ENCODE measurements at places on chromosomes 2 and 18. TPM values are rescaled to one million over a fixed set of nuclear protein-coding genes. Genes with fewer than 3 reads are reported as not detected.

DNA sequence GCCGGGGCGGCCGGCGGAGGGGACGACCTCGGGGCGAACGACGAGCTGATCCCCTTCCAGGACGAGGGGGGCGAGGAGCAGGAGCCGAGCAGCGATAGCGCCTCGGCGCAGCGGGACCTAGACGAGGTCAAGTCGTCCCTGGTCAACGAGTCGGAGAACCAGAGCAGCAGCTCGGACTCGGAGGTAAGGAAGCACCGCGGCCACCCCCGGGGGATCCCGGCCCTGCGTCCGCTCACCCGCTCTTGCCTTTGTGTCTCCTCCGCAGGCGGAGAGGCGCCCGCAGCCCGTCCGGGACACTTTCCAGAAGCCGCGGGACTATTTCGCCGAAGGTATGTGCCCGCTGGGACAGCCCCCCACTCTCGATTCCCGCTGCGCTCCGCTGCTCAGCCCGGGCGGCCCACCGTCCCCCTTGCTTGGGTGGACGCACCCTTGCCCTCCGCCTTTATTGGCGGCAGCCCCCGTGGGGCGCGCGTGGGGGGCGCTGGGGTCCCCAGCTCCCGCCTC, 611 bp downstream of the TCF7L1 start:
- DNase-seq = peak; percentile 42

DNA sequence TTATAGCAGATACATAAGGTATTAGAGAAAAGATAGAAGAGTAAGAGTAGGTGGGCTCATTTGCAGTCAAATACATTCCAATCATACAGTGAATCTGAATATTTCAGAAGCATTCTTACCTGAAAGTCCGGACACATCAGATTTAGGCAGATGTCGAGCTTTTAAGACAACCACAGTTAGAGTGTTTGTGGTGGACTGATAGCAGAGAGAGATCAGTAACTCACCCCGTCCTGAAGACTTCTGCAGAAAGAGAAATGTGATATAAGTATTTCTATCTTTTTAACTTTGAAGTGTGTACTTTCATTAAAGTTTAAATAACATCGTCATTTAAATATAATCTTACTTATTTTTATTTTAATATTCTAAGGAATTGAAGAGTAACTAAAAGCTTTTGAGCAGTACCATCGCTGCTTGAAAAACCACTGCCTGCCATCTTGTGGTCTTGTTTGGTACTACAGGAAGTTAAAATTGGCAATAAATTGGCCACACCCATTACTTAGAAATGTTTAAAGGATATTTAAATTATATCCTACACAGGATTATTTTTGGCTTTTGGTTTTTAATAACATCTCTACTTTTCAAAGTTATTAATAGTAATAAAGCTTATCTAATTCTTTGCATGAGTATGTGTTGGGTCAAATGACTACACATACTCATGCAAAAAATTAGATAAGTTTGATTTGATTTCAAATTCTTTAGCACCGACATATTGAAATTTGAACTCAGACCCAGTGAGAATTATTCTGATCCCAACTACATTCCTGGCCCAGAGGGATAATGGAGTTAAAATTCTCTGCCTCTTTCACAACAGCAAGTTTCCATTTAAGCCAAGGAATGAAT, 5.5 kb downstream of the SYT4 start:
- peak; percentile 76 for DNase-seq

MEIS1 gene
- total RNA-seq = 119 TPM

- no peak for DNase-seq
These were observed 26.1 kb upstream of the INO80D start for GRCh38 chr2:206112108-206112507.

GKN2 gene
- not detected for total RNA-seq

DNA sequence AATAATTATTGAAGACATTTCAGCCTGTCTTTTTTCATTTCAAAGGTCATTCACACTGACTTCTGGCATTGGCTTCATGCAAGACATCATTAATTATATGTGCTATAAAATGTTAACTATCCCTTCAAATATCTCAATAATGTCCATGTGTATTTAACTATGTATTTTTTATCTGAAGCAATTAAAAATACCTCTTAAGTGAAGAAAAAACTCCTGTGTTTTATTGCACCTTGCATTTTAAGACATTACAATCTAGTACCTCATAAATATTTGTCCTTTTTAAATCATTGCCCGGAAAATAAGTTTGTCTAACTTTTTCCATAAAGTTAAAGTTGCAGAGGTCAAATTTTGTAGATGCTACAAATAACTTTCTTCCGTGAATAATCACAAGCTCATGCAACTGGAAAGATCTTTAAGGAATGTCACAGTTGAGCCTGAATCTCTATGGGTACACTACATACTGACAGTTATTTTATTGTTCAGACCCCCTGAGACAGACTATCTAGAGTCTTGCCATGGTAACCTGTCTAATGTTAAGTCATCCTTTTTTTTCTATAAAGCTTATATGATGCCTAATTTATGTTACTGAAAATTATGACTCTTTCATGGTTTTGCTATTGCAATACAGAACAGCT, 38.4 kb upstream of the COBLL1 start:
- DNase-seq = no peak

DNA sequence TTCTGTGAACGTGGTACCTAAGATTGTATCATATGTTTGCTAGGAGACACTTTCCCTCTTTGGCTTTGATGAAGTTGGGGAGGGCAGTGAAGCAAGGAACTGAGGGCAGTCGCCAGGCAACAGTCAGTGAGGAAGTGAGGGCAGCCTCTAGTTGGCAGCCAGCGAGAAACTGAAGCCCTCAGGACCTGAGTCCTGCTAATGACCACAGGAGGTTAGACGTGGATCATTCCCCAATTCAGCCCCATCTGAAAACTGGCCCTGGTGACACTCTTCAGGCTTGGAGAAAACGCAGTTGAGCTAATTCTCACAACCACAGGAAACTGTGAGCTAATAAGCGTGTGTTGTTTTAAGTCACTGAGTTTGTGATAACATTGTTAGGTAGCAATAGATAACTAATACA, 84.5 kb upstream of the REG3G start:
- no peak for DNase-seq

MALL gene
- total RNA-seq = 3.1 TPM

GRCh38 chr18:23057096-23057495, 78.2 kb upstream of the CABLES1 start:
- no peak for DNase-seq

DNA sequence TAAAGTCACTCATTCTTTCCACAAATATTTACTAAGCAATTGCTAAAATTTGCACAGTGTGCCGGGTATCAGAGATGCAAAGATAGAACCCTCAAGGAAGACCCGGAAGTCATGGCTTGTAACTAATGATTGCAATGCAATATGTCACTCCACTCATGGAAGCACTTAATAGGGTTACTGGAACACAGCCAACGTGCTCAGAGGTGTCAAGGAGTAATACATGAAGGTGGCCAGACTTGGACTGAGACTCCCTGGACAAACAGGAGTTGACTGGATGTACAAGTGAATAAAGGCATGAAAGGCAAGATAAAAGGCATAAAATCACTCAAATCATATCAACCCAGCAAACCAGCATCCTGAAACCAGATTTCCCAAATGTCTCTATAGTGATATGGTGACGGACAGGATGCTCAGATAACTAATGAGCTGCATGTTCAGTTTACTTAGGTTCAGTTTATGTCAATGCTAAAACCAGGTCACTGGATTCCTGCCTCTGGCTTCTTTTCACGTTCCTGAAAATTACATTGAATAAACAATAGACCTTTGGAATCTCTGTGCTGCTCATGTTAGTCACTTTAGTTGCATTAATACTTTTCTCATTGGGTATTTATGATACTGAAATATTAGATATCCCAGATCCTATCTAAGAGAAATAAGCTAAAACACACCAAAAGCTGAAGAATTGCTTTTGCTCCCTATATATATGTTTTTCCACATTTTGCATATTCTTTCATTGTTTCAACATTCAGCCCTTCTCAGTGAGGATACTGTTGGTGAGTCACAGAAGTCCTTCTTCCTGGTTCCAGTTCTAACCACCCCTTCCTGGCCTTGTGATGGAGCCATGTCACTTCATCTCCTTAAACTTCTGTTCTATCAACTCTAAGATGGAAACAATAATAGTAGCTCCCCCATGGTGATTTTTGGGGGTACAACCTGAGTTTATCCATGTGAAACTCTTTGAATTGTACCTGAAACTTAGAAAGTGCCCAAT, 688.9 kb upstream of the ID2 start:
- no peak for DNase-seq

RRM2 gene
- 1.5 TPM for total RNA-seq

- DNase-seq = no peak
These were observed 263.7 kb downstream of the ATAD2B start for GRCh38 chr2:23662941-23663920.

SERPINB7 gene
- 3.0 TPM for total RNA-seq

ALK gene
- total RNA-seq = under 0.01 TPM

SMAD2 gene
- total RNA-seq = 31.3 TPM

DNA sequence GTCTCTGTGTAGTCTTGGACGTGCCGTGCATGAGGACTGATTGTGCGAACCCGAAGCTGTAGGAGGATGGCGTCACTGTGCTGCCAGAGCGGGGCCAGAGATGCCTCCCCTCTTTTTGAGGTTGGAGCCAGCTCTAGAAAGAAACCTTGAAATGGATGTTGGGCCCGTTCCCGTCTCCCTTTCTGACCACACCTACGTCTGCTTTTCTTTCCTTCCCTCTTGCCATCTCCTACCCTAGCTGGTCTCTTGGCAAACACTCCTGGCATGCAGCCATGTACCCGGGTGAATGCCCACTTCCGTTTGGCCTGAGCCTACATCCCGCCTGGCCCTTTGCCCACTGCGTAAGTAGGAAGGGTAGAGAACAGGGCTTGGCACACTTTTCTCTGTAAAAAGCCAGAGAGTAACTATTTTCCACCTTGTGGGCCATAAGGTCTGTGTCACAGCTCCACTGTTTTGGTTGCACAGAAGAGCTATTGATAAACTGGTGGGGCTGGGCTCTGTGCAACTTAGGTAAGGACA, 37.4 kb downstream of the SH3BP4 start:
- peak; percentile 46 for DNase-seq

All from fibroblast of lung (primary cell).